Neural crest cell (in vitro differentiated cells): ENCODE measurements at places on chromosomes 1 and 21.

DNA sequence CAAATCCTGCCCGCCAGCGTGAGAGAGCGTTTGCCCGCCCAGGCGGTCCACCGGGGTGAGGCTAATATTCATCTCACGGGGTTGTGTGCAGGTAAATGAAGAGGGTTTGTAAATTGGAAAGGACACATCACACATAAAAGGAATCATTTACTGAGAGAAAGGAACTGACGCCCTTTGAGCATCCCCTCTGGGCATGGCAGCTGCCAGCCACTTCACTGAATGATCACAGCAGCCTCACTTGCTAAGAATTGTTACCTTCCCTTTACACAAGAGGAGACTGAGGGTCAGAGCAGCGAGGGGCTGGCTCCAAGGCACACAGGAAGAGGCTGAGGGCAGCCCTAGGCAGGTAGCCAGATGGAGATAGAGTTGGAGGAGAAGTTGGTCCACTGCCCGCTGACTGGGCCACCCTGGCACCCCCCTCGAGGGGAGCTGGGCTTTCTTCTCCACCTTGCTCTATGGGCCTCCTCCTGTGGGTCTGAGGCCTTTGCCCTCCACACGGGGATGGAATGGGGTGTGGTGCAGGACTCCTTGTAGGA, 96.0 kb downstream of the FOXD2 start:
- no peak for DNase-seq

DNA sequence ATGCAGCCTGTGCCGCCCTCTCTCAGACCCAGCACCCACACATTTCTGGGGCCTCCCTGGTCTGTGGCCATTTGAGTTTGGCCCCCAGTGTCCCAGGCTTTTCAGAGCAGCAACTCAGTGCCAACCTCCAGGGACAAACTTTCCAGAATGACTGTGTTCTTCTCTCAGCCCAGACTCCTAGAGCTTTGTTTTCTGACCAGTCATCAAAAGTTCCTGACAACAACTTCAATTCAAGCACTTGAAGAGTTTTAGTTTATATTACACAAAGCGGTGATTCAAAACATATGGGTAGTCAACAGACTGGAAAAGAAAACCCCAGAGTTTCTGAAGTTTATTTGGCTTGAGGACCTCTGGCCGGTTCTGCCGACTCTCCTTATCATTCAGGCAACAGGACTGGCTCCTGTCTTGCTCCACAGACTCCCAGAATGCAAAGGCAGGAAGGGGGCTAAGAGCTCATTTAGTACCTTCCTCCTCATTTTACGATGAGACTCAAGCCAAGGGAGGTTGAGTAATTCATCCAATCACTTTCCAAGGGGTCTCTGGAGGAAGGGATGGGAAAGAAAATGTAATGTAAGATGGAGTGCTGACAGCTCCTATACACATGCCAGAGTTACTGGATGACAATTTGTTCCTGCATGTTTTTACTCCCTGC, 27.0 kb upstream of the TIAM1 start:
- DNase-seq, result no peak

- DNase-seq, result no peak
Observed at GRCh38 chr1:156033011-156033410, 12.3 kb upstream of the SSR2 start.

DNA sequence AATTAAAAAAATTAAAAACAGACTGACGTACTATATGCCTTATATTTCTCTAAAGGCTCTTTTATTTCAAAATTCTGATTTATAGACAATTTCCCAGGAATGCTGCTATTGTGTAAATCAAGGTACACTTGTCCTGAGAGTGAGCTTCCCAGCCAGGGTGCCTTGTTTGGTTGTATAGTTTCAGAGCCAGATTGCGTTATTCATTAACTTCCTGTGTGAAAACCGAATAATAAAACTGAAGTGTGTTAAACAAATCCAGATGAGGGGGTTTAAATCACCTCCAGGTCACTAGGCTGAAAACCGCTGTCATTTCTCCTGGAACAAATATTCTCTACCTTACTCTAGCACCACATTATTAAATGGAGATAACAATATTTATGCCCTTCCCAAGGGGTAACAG, 68.7 kb downstream of the LMX1A start:
- DNase-seq, result no peak

DNA sequence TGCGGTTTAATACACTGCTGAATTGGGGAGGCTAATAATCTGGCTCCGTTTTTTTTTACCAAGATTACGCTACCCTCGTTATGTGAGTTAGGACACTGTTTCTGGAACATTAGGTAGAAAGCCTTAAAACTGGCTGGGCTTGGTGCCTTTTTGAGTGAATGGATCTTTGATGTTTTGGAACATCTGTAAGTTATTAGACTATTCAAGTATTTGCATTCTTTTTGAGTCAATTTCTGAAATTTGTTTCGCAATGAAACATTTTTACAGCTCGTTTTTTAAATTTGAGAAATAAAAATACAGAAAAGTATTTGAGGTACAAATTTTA, 106.9 kb downstream of the LTN1 start:
- DNase-seq, result no peak
